Left cardiac atrium (tissue), 4 donors: ENCODE measurements at places on chromosomes 7 and 10. TPM values are rescaled to one million over a fixed set of nuclear protein-coding genes. Genes with fewer than 3 reads are reported as not detected.
A peak's percentile ranks its signal among the peaks of the same experiment; 100 is the strongest.

DNA sequence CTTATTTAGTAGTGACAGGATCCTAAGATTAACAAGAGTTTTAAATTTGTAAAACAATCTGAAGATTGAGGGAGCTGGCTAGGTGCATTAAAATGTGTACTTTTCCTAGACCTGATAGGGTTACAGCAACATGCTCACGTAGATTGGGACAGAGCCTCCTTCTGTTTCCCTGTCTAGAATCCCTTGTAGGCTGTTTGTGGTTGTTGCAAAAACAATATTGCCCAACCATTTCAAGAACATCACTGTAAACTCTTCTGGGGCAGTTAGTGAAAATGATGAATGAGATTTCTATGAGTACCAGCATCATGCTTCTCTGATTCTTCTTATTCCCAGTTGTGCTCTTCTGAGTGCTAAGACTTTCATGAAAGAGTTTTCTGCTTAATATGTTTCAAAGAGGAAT is 14.7 kb upstream of the CPED1 start:
- DNase-seq: no peak

GRCh38 chr10:88848499-88848898 is 3.1 kb downstream of the ANKRD22 start:
- no peak for DNase-seq

- no peak for DNase-seq
Observed at GRCh38 chr7:55449992-55450535, 84.9 kb downstream of the LANCL2 start.

DNA sequence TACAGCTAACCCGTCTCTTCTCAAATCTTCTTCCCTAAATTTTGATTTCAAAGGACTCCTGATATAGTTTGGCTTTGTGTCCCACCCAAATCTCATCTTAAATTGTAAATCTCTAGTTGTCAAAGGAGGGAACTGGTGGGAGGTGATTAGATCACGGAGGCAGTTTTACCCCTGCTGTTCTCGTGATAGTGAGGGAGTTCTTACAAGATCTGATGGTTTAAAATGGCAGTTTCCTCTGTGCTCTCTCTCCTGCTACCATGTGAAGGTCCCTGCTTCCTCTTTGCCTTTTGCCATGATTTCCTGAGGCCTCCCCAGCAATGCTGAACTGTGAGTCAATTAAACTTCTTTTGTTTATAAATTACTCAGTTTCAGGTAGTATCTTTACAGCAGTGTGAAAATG is 269.3 kb downstream of the POLR1F start:
- no peak for DNase-seq

- no peak for DNase-seq
Observed at GRCh38 chr10:35838054-35838453, 196.0 kb upstream of the FZD8 start.

DNA sequence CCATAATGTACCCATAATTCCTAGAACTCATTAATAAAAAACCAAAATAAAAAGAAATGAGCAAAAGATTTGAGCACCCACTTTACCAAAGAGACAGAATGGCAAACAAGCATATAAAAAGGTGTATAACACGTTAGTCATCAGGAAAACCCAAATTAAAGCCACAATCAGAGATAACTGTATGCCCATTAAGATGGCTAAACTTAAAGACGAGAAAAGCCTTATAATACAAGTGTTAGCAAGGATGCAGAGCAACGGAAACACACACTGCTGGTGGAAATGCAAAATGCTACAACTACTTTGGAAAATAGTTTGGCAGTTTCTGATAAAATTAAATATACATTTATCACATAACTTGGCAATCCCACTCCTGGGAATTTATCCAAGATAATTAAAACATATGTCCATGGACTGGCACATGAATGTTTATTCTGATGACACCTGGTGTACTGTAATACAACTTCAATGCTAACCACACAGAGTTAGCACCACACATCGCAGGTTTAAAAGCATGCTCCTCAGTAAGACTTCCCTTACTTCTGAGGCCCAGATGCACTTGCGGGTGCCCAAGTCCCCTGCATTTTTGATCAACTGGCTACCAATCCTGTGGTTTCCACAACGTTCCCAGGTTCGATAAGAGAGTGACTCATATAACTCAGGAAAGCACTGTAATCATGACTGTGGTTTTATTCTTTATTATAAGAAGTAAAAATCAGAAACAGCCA is 158.6 kb downstream of the SNX13 start:
- DNase-seq: no peak

- peak; percentile 54 for DNase-seq
Observed at GRCh38 chr7:12403287-12404181, at the start of gene VWDE. TSS of gene VWDE (minus strand) at chr7:12403865. CDS start at chr7:12403716, 149 bp downstream.

GRCh38 chr7:153943457-153943856 is 108.7 kb upstream of the DPP6 start:
- DNase-seq: no peak

- DNase-seq: peak; percentile 47
Observed at GRCh38 chr7:131110297-131111080, 217.2 kb upstream of the MKLN1 start.

GRCh38 chr10:131769571-131770410 is 131.0 kb upstream of the PPP2R2D start:
- DNase-seq: no peak

DNA sequence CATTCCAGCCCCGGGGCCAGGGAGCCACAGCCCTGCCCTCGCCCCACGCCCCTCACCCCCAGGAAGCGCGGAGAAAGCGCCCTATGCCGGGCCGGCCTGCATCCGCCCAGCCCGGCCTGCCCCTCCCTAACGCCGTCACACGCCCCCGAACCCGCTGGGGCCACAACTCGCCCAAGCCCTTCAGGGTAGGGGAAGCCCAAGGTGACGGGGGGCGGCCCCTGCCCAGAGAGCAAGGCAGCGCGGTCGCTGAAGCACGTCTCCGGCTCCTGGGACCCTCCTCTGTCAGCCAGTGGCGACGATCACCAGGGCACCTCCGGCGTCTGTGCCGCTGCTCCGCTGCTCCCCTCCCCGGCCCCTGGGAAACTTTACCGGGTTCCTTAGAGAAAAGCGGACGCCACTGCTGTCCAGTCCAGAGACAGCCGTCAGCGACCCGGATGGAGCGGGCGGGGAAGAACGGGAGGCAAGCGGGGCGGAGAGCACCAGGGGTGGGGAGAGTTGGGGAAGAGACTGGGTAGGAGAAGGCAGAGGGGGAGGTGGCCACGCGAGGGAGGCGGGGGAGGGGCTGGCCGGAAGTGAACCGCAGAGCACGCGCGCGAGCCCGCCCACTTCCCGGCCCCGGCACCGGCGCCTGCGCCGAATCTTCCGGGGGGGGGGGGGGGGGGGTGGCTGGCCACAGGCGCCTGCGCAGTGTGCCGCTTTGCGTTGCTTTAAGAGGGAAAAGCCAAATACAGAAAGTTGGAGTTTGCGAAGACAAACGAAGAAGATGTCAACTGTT is at the start of gene HERC4:
Gene HERC4 (minus strand): TSS at position 509 of the 775 bp plus-strand sequence. CDS start 2,175 bp downstream, outside the sequence.
- DNase-seq: peak; percentile 95

GRCh38 chr10:15387021-15387420 is 15.9 kb upstream of the FAM171A1 start:
- no peak for DNase-seq

- no peak for DNase-seq
Observed at GRCh38 chr7:137696988-137697387, 149.8 kb downstream of the DGKI start.

GRCh38 chr7:36109013-36109627 is 43.9 kb upstream of the EEPD1 start:
- no peak for DNase-seq

GRCh38 chr7:157856873-157857577 is 520.2 kb downstream of the DNAJB6 start:
- no peak for DNase-seq

GRCh38 chr7:82164410-82164809 is 279.2 kb downstream of the CACNA2D1 start:
- no peak for DNase-seq

DNA sequence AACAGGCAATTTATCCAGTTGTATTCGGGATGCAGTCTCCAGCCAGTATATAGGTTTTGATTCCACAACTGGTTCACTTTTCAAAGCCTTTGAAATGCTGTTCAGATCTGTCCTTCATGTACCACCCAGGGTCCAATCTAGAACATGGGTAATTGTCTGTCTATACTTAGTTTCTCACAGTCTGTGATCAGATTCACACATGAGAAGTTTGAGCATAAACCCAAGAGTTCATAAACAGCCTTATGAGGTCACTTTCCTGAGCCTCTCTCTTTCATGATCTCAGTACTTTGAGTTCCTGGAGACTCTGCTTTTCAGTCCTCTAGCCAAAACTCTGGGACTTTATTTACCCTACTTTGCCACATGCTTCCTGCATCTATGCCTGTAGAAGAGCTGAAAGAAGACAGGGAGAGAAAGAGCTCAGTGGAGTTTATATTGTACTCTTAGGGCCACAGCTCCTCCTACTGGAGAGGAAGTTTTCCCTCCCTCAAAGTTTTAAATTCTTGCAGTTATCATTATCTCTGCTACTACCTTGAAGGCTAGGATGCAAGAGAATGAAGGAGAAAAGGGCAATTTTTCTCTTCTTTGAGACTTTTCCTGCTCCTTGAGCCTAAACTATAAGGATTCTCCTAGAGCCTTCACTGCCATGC is 172.0 kb downstream of the ZEB1 start:
- no peak for DNase-seq

DNA sequence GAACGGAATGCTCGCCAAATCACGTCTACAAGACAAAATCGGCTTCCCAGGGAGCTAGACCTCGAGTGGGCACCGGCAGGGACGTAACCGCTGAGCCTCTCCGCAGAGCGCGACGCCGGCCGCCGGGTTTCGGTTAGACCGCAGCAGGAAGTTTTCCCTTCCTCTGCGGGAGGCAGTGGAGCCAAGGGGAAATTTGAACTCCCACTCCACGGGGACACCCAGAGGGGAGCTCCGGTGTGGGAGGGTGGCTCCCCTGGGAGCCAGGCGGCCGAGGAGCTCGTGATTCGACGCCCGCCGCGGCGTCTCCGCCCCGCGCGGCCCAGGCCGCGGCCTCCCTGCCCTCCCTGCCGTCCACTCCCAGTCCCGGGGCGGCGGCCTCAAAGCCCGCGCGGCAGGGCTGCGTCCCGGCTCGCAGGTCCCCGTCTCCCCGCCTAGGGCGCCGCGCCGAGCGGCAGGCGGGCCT is 426 bp downstream of the SYPL1 start:
- DNase-seq: peak; percentile 85

- no peak for DNase-seq
Observed at GRCh38 chr10:1358860-1359625, 302.9 kb downstream of the WDR37 start.

DNA sequence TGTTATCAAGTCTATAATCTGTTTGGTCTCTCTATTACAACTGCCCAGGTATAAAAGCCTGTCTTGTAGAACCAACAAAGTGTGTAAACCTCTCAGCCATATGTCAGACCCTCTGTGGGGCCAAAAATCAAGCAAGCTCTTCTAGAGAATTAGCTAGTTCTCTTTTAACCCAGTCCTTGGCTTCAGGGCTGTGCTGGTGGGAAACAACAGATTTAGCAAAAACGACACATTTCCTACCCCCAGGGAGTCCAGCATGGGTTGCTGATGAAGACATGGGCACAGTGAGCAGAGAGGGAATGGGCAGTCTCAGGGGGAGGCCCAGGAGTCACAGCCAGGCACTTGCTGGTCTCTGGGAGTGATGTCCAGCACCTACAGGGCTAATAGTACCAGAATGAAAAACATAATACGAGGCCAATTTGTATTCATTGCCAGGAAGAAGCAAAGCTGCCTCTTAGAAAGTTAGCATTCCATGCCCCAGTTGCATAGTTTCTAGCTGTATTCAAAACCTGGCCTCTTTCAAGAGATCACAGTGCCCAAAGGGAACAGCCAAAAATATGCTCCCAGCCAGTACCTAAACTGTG is 80.1 kb downstream of the FRMD4A start:
- DNase-seq: no peak

DNA sequence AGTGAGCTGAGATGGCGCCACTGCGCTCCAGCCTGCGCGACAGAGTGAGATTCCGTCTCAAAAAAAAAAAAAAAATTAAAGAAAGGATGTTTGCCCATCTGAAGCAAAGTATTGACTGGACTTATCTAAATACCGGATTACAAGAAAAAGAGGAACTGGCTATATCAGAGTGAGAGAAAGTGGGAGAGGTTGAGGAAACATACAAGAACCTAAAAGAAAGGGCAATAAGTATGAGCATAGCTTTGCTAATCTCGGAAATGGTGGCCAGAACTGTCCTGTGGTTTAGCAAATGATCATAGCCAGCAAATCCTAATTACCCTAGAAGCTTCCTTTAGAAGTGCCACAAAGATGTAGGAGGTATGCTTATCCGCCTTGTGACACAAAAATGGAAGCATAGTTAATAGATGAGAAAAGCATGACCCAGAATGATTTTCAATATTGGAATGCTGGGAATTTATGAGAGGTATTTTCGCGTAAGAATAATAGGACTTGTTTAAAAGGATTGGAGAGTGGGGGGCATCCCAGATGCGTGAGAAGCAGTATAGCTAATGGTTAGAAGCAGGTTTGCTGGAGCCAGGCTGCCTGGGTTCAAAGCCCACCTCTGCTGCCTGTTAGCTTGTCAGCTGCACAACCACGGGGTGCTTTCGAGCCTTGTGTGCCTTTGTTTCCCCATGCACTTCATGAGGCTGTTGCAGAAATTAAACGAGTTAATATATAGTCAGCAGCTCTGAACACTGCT is 1.2 kb upstream of the GTPBP4 start:
- no peak for DNase-seq

- DNase-seq: no peak
Observed at GRCh38 chr7:81333004-81333403, 414.2 kb upstream of the SEMA3C start.

GRCh38 chr10:83835945-83836745 is 303.2 kb upstream of the GHITM start:
- no peak for DNase-seq

DNA sequence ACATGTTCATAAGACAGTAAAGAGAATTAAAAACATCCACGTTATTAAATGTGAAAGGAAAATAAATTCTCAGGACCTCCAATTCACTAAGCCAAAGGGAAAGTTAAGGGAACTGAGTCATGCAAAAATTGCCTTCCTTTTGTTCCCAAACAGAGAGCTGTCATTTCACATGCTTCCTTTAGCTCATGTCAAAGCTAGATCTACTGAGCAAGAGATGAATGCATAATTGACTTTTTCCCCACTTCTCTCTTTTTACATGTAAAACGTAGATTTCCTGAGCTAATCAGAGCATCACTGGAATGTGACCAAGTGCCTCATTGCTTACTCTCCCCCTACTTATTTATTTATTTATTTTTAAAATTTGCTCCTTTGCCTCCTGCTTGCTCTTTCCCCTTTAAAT is 129.1 kb upstream of the AMPH start:
- no peak for DNase-seq

ECHDC3 gene
- total RNA-seq: 55.7 TPM

RSPH10B2 gene
- not detected for total RNA-seq

HYAL4 gene
- not detected for total RNA-seq

NPSR1 gene
- total RNA-seq: not detected

VAX1 gene
- total RNA-seq: not detected

GNG11 gene
- 19.8 TPM for total RNA-seq

EBF3 gene
- 10.1 TPM for total RNA-seq

HOXA6 gene
- total RNA-seq: not detected

CYP3A7 gene
- total RNA-seq: not detected

SPDYE11 gene
- not detected for total RNA-seq

SORBS1 gene
- 617 TPM for total RNA-seq

SGCE gene
- total RNA-seq: 40.7 TPM

CHCHD1 gene
- total RNA-seq: 24.7 TPM

PPP1R9A gene
- total RNA-seq: 27.7 TPM

FAM171A1 gene
- 14.8 TPM for total RNA-seq

PRPS1L1 gene
- not detected for total RNA-seq
